NCI-H1694 (cell line): ENCODE measurements at places on chromosomes 2 and 18.

- DNase-seq = no peak
Observed at GRCh38 chr18:76126327-76126726, 368.7 kb downstream of the ZNF516 start.

DNA sequence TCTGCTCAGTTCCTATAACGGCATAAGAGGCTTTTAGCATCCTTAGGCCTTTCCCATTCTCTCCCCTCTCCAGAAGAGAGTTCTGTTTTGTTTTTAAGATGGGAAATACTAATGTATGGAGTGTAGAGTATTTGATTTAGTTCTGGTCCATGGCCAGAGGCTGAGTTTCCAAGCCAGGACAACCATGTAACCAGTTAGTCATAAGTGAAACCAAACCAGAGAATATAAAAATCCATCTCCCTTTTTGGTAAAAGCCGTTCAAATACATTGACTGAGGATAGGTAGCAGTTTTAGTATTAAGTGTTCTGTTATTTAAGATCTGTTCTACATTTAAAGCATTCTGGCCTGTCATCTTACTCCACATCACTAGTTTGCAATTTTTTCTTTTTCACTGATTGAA is 3.1 kb downstream of the PSMD1 start:
- DNase-seq = no peak

DNA sequence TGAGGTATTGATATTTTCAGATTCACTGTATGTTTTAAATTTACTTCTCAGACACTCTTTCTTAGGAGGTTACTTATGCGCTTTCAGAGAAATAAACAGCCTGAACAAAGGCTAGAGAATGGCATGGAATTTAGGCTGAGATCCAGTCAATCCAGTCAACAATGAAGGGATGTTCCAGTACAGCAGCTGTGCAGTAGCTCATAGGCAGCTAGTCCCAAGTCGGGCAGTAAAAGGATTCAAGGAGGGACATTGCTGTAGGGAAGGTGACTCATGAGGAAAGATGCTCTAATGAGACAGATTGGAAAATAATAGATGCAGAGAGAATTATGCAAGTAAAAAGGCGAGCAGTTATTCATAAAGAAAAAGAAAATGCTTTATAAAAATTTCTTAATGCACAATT is 397.9 kb upstream of the RGPD4 start:
- no peak for DNase-seq

DNA sequence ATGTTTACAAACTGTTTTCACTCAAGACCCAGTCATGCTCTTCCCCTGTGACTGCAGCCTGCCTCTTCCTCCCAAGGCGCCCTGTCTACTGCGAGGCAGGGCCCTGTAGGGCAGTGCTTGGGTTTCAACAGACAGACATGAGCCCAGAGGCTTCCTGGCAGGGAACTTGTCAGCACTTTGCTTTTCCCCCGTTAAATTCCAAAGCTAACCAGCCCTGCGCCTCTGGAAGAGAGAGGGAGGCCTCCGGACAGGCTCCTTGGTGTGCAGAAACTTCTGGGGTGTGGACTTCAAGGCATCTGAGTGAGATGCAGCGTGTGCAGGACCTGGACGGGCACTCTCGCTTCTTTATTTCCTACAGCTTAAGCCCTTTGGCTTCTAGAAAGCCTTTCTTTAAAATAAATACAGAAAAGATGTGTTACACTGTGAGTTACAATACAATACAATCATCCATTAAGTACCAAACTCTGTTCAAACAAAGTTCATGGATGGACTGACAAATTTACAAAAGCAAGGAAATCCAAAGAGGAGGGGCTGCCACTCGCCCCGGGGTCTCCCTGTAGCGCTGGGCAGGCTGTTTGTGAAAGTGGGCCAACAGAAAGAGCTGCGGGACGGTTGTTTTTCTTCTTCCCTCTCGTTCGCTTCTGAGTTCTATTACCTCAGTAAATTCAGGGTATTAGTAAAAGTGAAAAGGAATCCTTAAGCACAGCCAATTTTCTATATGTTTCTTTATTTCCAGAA is 8.8 kb upstream of the ZNF516 start:
- no peak for DNase-seq

- no peak for DNase-seq
Observed at GRCh38 chr2:8576525-8577167, 105.2 kb upstream of the ID2 start.

- DNase-seq = no peak
Observed at GRCh38 chr18:12855916-12856315, 28.1 kb downstream of the PTPN2 start.

DNA sequence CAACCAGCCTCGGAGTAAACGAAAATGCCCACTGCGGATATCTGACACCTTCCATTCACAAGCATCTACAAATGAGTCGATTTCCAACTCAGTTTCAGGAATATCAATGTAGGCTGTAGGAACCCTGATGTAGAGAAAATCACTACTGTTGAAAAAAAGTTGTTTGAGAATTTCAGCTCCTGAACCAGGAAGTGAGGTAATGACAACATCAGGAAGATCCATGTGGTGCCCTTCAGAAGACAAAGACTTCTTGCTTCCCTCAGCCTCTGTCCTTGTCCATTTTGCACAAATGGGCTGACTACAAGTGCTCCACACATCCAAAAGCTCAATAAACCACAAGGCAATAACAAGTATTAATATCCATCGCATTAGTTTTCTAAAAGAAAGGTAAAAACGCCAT is 4.7 kb downstream of the DSEL start:
- no peak for DNase-seq

GRCh38 chr2:234433201-234433600 is 63.7 kb downstream of the ARL4C start:
- no peak for DNase-seq

DNA sequence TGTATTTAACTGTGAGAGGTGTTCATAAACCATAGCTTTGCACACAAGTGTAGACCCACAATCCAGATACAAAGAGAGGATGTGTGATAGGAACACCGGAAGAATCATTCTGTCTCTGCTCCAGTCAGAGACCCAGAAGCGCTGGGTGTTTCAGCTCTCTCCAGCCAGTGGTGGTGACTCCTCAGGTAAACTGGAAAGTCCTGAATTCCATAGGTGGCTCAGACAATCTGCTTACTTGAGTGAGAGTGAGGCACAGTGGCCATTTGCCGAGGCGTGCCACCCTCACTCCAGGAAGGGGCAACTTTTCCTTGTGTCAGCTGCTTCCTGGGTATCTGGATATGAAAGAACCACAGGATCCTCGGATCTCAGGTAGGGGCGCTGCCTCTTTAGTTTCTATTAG is 171.5 kb downstream of the KCNS3 start:
- no peak for DNase-seq

- DNase-seq = no peak
Observed at GRCh38 chr18:24054130-24054529, 39.6 kb downstream of the TTC39C start.

- no peak for DNase-seq
Observed at GRCh38 chr2:233801357-233802131, 23.4 kb downstream of the MROH2A start.

GRCh38 chr2:16326711-16327300 is 338.8 kb downstream of the CYRIA start:
- DNase-seq = no peak

DNA sequence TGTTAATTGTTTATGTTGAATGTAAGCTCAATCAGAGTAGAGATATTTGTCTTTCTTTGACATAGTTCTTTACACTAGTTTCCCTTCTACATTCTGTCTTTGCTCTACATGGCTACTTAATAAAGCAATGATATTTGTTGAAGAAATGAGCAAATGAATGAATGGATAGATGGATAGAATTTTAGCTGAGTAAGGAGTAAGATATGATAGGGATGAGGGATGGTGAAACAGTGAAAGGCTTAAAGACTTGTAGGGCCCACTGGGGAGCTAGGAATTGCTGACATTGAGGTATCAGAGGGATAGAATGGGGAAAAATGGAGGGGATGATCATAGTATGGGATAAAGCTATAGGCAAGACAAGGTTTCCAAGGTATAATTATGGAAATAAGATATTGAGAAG is 361.6 kb upstream of the SPHKAP start:
- DNase-seq = no peak

- no peak for DNase-seq
Observed at GRCh38 chr2:185734658-185735057, 3.9 kb upstream of the FSIP2 start.

- DNase-seq = no peak
Observed at GRCh38 chr2:16494836-16495508, 170.7 kb downstream of the CYRIA start.

- DNase-seq = no peak
Observed at GRCh38 chr2:20737505-20737904, 70.6 kb downstream of the GDF7 start.

- peak; percentile 29 for DNase-seq
Observed at GRCh38 chr2:128436479-128437203, 118.0 kb upstream of the HS6ST1 start.

DNA sequence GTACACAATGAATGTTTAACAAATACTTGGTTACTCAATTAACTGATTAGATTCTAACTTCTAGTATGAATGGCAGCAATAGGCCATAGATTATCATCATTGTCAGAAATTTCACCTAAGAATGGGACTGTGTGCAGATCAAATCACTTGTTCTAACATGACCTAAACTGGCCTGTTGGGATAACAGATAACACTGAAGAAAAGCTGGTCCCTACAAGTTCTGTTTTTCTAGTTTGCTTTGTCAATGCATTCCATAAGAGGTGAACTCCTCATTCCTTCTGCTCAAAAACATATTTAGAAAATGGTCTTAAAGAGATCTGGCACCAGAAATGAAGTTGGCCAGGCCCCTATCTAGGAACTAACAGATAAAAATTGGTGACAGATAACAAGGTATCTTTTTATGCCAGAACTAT is 175.4 kb downstream of the THADA start:
- DNase-seq = no peak

DNA sequence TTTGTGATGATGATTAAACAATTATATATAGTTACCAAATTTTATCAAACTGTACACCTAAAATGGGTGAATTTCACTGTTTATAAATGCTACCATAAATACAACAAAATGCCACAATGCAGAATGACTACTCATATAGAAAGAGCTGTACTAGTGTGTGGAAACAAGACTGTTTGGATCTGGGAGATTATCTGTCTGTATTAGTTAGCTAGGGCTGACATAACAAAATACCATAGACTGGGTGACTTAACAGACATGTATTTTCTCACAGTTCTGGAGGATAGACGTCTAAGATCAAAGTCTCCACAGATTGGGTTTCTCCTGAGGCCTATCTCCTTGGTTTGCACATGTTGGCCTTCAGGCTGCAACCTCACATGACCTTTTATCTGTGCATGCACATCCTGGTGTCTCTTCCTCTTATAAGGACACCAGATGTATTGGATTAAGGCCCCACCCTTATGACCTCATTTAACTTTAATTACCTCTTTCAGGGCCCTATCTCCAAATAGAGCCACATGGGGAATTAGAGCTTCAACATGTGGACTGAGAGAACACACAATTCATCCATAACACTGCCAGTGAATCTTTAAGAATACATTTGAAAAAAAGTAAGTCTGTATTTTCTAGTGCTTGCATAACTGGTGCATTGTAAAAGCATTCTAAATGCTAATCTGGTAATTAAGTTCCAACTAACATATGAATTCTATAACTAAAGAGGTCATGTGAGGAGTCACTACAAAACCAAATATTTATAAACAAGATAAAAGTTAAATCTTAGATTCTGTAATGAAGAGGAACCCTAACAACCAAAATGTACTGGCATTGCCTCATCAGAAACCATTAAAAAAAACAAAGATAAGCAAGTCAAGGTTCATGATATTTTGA is 699.6 kb downstream of the NYAP2 start:
- DNase-seq = no peak
